Gastrocnemius medialis (tissue), 4 donors: ENCODE measurements at places on chromosomes 3 and 15.

DNA sequence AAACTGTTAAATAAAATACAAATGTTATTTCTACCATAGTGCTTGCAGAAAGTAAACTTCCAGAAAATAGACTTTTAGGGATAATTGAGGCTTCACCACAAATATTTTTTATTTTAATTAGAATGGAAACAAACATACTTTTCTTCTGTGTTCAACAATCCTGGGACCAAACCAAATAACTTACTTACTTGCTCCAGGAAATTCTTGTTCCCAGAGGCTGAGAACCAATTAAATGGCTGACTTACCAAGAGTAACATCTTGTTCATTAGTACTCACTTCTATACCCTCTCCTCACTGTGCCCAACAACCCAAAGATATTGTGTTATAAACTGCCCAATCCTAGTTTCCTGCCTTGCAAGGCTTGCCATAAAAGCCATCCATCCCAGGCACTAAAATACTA, 172.2 kb upstream of the PFN2 start:
- no peak for DNase-seq

GRCh38 chr3:137116619-137117018, 158.8 kb downstream of the IL20RB start:
- DNase-seq: no peak

DNA sequence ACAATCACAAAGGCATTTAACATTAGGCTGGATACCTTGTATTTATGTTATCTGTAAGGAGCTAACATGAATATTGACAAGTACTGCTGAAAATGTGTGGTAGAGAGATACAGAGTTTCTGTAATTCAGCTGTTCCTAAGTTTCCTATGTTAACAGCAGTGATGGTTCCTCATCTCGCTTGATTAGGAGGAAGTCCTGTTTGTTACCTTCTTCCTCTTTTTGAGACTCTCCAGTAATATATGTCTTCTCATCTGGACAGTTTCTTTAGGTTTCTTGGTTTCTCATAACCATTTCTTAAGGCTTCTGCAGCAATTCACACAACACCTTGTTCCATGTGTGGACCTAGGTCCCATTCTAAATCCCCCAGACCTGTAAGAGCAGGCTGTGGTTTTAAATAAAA, 11.4 kb upstream of the PEX5L start:
- no peak for DNase-seq

GRCh38 chr3:72756900-72757299, 91.3 kb downstream of the SHQ1 start:
- no peak for DNase-seq

GRCh38 chr3:4674216-4674615, 181.1 kb downstream of the ITPR1 start:
- DNase-seq: no peak

- peak; percentile 98 for DNase-seq
Measured at GRCh38 chr15:101499863-101500713, 10.6 kb upstream of the PCSK6 start.

DNA sequence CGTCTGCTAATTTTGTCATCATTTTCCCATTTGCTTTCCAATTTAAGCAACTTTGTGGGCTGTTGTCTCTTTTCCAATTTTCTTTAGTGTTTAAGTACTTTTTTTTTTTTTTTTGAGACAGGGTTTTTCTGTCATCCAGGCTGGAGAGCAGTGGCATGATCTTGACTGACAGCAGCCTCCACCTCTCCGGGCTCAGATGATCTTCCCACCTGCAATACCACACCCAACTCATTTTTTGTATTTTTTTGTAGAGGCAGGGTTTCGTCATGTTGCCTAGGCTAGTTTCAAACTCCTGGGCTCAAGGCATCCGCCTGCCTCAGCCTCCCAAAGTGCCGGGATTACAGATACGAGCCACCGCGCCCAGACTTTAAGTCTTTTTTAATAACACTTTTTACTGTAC, 26.2 kb upstream of the EIF4A2 start:
- DNase-seq: no peak

GRCh38 chr3:46906471-46907058, 29.0 kb downstream of the PTH1R start:
- no peak for DNase-seq

- DNase-seq: no peak
Measured at GRCh38 chr3:122936335-122936734, 91.2 kb downstream of the SEMA5B start.

DNA sequence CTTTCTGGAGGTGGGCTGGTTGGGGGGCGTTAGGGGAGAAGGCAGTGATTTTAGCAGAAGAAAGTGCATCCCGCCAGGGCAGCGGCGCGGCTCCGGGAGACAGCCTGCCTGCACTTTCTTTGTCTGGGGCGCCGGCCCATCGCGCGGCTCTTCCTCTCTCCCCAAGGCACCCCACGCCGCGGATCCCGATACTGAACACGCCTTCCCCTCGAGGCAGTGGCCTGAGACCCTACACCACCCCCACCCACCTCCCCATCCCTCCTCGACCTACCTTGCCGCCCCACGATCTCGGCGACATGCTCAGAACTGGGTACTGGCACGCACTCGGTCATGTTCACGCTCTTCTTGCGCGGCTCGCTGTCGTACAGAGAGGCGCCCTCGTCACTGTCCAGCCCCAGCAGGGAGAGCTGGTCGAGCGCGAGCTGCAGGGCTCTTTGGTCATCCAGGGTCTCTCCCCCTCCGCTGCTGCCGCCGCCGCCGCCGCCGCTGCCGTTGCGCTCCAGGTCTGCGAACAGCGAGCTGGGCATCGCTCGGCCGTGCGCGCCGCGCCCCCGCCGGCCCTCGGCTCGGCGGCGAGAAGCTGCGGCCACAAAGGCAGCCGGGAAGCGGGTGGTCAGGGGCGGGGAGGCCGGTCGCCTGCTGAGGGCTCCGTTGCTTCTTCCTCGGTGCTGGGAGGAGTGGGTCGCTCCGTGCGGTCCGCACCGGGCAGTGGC, 483 bp downstream of the MEX3B start:
- peak; percentile 14 for DNase-seq

DNA sequence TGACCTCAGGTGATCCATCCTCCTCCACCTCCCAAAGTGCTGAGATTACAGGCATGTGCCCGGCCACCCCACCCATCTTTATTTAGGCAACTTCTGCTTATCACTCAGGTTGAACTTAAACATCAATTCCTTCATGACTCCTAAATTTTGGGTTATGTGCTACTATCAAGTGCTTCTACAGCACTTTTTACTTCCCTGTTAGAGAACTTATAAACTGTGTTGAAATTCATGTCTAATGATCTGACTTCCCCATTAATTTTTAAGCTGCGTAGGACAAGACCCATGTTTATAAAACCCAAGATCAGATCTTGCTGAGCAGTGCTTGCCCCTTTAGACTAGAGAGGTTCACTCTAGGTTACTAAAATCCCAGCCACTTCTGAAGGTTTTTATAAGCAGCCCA, 266.2 kb upstream of the TPRG1 start:
- no peak for DNase-seq

DNA sequence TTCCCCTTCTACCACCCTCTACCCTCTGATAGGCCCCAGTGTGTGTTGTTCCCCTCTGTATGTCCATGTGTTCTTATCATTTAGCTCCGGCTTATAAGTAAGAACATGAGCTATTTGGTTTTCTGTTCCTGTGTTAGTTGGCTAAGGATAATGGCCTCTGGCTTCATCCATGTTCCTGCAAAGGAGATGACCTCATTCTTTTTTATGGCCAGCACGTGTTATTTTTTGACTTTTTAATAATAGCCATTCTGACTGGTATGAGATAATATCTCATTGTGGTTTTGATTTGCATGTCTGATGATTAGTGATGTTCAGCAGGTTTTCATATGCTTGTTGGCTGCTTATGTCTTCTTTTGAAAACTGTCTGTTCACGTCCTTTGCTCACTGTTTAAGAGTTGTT, 63.1 kb upstream of the NPHP3 start:
- DNase-seq: no peak

- DNase-seq: no peak
Measured at GRCh38 chr3:38118421-38119247, 18.3 kb downstream of the ACAA1 start.

DNA sequence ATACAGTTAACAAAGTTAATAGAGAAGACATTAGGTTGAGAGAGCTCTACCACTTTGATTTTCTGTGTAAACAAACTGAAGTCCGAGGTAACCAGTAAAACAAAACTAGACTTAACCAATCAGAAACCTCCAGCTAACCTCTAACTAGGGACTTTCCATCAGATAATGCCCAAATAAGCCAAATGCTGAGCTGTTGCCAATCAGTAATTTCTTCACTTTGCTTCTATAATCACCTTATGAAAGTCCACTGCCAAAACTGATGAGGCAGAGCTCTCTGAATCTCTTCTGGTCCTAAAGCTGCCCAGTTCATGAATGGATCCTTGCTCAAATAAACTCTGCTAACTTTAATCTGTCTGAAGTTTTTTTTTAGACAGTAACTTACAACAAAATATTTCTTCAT, 448.0 kb upstream of the NECTIN3 start:
- no peak for DNase-seq

- peak; percentile 39 for DNase-seq
Measured at GRCh38 chr15:69462030-69462492, 9.4 kb downstream of the RPLP1 start.

- no peak for DNase-seq
Measured at GRCh38 chr3:113514265-113514769, 639 bp downstream of the SPICE1 start.

- DNase-seq: no peak
Measured at GRCh38 chr15:94002041-94002440, 229.3 kb upstream of the MCTP2 start.

DNA sequence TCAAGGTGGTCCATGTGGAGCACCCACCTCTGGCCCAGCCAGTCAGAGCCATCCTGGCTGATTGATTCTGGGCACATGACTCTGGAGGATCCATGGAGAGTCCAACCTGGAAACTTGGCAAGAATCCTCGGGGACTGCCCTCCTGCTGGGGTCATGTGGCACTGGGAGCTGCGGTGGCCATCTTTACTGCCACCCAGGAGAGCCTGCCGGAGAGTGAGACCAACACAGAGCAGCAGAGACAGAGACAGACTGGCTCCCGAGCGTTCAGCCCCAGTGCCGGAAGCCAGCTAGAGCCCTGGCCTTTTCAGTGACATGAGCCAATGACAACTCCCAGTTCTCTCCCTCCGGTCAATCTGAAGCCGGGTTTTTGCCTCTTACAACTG, 11.5 kb upstream of the GATA2 start:
- DNase-seq: no peak

DNA sequence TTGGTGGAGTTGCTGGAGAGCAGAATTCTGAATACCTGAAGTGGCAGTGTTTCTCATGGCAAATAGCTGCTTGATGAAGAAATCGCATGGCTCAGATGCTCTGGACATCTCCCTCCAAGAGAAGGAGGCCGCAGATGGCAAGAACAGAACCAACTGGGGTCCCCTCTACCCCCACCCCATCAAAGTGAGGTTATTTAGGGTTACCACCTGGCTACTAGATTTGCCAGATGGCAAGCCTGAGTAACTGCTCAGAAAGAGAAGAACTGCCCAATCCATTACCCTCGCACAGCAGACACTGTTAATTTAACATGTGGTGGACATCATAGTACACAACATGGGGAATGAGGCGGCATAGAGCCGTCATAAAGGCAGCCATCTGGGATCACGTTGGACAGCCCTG, 30.5 kb upstream of the LIPC start:
- DNase-seq: no peak

DNA sequence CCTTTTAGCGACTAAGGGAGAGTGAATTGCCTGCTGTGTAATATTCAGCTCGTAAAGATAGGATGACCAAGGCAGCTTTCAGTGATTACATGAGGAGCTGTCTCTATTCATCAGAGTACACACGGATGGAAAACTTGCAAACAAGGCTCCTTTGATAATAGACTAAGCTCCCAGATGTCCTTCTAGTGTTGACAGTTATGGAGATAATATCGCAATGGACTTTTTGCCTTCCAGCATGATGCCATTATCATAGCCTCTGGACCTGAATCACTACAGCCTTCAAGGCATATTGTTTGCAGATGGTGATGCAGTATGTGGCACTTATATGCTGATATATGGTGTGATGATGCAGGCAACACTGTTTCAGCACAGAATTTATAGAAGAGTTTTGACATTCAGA, 93.9 kb downstream of the ECT2 start:
- DNase-seq: no peak

GRCh38 chr15:92385096-92385495, 8.6 kb upstream of the ST8SIA2 start:
- no peak for DNase-seq

GRCh38 chr3:61841111-61841845, 279.9 kb downstream of the PTPRG start:
- no peak for DNase-seq

DNA sequence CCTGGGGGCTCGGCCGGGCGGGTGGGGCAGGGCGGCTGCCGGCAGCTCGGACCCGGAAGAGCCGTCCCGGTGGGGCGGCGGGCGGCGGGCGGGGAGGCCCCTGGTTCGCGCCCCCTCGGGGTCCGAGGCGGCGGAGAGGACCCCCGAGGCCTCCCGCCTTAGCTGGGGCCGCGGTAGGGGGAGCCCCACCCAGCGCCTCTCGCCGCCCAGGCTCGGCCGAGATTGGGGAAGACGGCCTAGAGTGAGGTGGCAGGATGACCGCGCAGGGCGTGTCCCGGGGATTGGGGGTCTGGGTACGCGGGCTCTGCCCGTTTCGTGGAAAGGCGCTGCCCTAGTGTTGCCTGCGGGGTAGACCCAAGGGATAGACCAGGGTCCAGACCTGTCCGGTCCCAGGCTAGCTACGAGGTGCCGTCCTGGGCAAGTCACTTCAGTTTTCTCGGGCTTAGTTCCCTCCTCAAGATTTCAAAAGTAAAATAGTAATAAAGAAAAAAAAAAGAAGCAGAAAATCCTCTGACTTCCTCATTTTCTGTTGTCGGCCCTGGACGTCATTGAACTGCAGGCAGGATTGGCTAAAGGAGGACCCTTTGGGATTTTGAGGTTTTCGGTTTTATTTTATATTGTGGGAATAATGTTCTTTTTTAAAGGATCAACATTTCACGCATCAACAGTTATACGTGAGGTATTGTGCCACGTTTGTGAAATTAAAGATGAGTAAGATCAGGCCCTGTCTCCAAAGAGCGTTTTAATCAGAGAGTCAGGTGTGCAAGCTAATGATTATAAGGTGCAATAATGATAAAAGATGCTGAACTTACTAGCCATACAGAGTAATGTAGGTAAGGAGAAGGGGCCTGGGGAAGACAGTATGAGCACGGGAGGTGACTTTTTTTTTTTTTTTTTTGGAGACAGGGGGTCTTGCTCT, 679 bp downstream of the IQGAP1 start:
- DNase-seq: peak; percentile 36

GRCh38 chr3:171444001-171444690, 16.1 kb downstream of the TNIK start:
- no peak for DNase-seq

DNA sequence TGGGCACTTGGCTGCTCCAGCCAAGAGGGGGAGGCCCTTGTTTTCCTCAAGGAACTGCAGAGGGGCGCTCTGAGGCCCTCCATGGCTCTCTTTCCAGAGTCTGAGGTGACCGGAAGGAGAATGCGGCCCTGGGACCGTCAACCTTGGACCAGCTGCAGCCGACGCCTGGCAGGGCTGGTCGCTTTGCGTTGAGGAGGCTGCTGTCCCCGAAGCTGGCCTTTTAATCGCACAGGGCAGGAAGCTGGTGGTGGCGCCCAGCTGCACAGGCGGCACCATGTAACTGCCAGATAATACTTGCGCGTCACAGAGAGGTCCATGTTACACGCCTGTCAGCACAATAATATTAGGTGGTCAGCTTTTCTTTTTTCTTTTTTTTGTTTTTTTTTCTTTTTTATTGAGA, 875 bp upstream of the HLTF start:
- no peak for DNase-seq

GRCh38 chr3:104907507-104907906, 459.2 kb upstream of the ALCAM start:
- DNase-seq: no peak
